NCI-H2081 (cell line): ENCODE measurements at places on chromosomes 12 and 14.
A peak's percentile ranks its signal among the peaks of the same experiment; 100 is the strongest.

DNA sequence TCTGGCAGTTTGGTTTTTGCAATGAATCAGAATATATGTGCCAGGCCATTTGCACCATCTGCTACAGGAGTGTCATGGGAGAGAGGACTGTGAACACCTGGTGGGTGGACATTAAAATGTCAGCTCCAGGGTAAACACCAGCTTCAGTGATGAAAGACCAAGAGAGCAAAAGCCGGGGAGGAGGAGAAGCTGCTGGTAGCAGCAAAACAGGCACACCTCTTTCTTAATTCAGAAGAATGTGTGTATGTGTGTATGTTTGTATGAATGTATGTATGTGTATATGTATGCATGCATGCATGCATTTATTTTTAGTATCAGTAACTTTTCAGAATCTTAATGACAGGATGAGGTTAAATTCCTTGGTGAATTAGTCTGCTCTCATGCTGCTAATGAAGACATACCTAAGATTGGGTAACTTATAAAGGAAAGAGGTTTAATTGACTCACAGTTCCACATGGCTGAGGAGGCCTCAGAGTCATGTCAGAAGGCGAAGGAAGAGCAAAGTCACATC, 357.4 kb upstream of the PRICKLE1 start:
- DNase-seq, result peak; percentile 46

- no peak for DNase-seq
Observed at GRCh38 chr14:69226736-69227135, 33.2 kb upstream of the GALNT16 start.

DNA sequence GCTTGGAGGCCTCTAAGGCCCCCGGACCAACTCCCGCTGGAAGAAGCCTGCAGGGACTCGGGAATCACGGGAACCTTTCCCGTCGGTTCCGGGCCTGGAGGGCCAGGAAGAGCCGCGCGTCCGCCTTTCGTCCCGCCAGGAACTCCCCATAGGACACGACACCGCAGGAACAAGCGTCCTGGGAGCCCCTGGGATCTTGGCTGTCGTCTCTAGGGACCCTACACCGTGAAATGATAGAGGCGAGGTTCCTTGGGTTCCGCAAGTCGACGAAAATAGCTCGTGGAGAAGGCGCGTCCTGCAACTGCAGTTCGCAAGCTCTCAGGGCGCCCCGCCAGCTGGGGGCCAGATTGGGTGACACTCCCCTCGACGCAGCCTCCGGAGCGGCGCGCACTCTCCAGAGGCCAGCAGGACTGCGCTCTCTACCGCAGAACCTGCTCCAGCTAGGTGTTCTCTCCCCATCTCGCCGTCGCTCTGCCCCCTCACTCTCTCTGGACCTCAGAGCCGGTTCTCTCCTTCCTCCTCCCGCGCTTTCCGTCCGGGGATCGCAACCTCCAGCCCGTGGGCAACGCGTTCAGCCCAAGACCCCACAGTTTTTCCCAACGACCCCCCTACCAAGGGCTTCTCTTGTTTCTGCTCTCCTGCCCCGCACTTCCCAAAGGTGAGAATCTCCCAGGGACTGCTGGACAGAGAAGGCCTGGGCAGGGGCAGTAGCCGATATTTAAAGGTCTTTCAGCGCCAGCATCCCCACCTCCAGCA, 776 bp downstream of the BMP4 start:
- DNase-seq, result no peak

DNA sequence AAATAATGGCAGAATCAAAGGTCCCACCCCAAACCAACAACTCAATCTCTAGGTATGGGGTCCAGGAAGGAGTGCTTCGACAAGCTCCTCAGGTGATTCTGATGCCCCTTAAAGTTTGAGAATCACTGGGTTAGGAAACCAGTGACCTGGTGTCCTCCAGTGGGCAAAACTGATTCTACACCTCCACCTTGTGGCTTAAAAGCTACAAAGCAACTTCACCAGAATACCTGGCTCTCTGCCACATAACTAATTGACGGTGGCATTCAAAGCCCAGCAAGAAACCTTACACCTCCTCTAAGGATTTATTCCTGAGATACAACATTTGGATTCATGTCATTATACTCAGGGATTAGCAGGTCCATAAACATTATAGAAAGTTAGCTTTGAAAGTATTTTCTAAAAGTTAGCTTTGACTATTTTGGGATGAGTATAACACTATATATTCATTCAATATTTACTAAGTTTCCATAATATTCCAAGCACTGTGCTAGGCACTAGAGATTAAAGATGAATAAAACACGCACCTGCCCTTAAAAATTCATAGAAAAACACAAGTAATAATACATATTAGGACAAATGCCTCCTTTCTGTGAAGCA, 45.4 kb downstream of the DCAF5 start:
- DNase-seq, result peak; percentile 76

GRCh38 chr14:58805057-58805456, 167.3 kb downstream of the DACT1 start:
- DNase-seq, result peak; percentile 16

- no peak for DNase-seq
Observed at GRCh38 chr14:76922584-76922983, 96.4 kb downstream of the LRRC74A start.

DNA sequence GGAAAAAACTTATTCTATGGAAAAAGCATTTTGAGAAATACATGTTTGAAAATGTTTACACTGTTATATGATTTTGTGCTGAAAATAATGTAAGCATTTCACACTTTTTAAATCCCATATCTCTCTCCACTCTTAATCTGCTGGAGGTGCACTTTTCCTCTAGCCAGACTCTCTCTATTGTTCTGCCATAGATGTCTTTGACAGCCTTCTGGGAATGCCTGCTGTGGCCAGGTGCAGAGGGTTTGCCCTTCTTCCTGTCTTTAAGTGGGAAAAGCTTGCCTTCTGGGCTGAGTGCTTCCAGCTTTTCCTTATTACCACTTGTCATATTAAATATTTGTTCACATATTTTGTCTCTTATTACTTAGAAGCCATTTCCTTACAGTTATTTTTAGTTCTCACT, 60.1 kb upstream of the PPM1H start:
- DNase-seq, result peak; percentile 36

DNA sequence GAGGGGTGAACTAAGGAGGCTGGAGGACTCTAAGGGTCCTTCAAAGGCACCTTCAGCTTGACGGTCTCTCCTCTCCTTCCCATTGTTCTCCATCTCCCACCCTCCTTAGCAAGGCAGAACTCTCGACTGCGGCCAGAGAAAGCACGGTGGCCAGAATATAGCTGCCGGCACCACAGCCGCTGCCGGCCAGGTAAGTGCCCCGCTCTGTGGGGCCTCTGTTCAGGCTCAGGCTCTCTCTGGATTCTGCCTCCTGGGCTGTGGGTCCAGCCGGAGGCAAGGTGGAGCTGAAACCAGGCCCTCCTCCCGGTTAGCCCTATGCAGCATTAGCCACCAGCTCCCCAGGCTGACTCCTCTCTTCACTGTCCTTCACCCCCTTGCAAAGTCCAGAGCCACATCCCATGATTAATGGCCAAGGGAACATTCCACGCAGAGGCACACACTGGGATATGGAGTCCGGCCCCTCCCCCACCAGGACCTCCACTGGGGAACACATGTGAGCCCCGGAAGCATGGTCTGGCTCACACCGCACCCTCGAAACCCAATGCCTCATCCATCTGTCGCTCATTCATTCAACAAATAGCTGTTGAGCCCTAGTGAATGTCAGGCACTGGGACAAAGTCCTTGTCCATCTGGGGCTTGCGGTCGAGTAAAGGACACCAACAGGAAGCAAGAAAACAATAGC, 25.2 kb downstream of the LTBP2 start:
- no peak for DNase-seq

DNA sequence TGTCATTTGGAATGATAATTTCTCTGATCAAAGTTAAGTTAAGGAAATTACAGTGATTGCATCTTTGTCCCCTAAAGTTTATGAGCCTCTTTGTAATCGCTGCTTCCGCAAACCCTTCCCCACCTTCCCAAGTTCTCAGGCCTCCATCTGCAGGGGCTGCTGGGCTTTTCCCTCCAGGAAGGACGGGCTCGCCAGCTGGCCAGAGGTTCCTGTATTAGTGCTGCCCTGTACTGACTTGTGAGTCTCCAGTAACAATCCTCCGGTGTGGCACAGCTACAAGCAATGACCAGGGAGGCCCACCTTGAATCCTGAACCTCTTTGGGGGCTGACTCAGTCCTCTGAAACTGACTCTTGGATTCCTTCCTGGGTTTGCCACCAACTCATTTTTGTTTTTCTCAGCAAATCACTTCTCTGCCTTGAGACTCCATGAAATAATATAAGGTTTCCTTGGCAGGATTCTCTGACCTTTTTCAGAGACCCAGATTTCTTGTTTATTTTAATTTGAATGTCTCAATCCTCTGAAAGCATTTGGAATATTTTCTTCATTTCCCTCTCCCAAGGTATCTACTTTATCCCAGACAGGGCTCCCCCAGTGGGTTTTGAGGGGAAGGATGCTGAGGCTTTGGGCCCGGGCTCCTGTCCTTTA, 398.6 kb downstream of the ZFP36L1 start:
- DNase-seq, result no peak

DNA sequence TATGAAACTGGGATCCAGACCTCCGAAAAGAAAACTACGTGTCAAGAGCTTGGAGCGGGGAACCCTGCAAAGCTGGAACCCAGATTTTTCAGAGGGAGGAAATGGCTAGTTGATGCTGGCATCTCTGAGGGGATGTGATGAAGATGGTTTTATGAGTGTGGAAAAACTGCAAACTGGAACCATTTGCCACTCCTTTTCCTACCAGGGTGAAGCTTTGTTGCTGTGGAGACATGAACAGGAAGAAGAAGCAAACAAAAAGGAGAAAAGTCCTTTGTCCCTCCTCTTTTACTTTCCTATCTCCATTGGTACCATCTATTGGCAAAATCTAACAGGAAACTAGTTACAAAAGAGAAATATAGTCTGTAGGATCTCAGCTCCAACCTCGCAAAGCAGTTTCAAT, 39.2 kb downstream of the CDK17 start:
- DNase-seq, result no peak

DNA sequence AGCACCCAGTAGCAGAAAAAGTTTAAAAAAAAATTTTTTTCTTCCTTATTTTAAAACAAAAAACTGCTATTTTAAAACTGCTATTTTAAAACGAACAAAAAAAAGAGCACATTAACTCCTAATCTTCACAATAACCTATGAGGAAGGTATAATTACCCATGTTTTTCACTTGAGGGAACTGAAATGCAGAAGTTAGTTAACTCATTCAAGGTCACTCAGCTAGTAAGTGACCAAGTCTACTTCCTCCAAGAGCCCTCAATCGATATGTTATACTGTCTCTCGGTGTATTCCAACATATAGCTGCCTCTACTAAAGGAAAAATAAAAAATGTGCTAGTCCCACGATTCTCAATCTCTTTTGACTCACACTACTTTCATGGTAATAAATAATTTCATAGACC, 7.8 kb downstream of the RPAP3 start:
- DNase-seq, result no peak

- no peak for DNase-seq
Observed at GRCh38 chr12:116400636-116401372, 123.3 kb upstream of the MED13L start.

DNA sequence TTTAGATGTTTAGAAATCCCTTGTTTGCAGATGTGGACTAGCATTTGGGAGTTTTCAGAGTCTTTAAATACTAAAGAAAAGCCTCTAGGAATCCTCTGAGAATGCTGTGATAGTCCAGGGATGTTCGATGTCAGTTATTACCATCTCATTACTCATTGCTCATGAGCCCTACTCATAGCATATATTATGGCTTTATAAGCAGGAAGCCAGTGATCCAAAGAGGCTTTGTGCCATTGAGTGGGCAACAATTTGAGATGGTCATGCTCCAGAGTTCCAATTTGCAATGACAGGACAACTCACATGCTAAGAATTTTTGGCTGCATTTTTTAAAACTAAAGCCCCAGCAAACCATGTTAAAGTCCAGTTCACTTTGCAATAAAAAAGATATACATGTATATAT, 163.0 kb downstream of the OTOGL start:
- no peak for DNase-seq

GRCh38 chr12:14958361-14959125, 2.9 kb downstream of the ARHGDIB start:
- no peak for DNase-seq

DNA sequence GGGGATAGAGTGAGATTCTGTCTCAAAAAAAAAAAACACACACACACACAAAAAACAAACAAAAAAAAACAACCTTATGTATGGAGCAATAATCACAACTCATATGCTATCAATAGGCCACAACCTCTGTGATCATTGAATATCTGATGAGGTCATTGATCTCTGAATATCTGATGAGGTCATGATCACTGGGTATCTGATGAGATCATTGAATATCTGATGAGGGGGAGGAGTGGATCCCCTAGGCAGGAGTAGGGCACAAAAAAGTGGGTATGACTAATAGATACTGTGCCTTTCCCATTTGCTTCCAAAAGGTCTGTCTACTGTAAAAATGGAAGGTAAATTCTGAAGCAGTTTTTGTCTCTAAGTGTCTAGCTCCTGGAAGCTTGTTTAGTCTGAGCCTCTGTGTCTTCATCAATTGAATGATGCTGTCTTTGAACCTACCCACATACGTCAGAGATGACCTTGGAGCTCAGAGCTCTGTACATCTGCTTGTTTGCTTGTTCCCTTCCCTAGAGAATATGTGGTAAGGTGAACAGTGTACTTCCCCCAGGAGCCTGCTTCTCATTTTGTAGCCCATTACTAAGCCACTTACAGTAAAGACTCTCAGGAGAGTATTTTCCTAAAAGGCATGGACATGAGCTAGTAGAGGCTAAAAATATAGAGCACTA, 13.6 kb downstream of the PAH start:
- DNase-seq, result no peak

DNA sequence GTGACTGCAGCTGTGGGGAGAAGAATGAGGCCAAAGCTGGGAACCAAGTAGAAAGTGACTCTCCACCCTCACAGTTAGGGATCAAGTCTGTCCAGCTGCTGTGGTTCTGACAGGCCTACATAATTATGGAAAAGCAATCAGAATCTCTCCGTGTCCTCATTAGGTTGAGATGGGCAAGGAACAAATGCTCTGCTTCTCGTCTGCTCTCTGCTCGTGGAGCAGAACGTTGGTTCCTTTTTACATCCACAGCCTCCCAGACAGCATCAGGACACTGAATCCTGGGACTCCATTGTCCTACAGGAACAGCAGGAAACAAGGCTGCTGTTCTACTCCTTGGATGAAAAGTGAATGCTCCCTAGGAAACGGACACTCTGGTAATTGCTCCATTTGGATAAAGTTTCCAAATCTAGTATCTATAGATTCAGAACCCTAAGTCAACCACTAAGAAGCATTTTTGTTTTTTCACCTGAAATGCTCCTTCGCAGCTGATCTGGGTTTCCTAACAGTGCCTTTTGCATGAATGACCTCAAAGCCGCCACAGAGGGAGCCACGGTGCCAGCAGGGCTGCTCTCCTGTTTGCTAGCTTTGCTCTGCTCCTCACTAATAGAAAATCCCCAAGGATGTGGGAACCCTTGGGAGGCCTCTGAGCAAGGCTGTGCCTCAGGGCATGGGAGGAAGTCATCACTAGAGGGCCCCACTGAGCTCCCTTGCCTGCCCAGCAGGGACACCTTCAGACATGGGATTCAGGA, 102.0 kb downstream of the EGLN3 start:
- DNase-seq, result peak; percentile 14

DNA sequence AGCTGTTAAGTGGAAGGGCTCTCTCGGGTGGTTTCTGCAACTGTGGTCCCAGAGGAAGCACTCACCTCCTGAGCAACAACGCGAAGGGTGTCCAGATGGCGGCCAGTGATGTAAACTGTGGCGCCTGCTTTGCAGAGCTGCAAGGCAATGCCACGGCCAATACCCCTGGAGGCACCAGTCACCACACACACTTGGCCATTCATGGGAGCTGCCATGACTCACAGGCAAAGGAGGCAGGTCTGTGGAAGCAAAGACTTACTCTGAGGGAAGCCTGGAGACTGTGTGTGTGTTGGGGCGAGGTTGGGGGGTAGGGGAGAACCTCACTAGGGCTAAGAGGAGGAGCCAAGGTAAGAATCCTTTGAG, 707 bp downstream of the DHRS1 start:
- DNase-seq, result no peak

GRCh38 chr14:39673734-39674133, 241.5 kb upstream of the FBXO33 start:
- DNase-seq, result no peak
